Amygdala (tissue), 56 donors: ENCODE measurements at places on chromosomes 16 and 17.

DNA sequence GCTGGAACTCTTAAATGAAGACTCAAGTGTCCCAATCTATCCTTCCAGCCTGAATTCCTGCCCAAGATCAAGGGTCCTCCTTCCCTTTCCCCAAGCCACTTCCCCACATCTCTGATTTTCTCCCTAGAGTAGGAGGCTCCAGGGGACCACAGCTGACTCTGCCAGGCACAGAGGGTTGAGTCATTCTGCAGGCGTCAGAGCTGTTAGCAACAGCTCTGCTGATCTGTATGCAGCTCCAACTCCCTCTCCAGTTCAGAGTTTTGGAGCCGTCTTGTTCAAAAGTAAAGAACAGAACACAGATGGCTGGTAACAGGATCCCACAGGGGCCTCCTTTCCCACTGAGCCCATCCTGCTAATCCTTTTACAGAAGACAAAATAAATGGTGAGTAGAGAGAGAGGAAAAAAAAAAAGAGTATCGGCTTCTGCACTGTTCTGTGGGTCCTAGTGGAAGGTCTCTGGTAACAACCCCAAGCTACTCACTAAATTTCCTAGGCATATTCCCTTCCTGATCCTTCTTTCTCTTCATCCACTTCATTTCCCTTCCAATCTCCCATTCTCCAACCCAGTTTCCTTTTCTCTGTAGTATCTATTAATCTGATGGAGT is 13.4 kb upstream of the TAOK1 start:
- DNase-seq, result peak; percentile 83

DNA sequence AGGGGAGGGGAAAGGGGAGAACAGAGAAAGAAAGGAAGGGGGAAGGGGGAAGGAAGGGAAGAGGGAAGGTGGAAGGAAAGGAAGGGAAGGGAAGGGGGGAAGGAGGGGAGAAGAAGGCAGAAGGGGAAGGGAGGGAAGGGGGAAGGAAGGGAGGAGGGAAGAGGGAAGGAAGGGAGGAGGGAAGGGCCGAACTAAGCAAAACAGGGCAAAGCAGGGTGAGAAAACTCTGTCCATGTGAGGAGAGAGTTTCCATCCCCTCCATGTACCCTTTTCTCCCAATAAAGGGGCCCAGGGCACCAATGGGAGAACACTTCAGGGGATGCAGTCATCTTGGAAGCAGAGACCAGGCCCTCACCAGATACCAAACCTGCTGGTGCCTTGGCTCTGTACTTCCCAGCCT is 256.8 kb upstream of the CDH5 start:
- DNase-seq, result no peak

DNA sequence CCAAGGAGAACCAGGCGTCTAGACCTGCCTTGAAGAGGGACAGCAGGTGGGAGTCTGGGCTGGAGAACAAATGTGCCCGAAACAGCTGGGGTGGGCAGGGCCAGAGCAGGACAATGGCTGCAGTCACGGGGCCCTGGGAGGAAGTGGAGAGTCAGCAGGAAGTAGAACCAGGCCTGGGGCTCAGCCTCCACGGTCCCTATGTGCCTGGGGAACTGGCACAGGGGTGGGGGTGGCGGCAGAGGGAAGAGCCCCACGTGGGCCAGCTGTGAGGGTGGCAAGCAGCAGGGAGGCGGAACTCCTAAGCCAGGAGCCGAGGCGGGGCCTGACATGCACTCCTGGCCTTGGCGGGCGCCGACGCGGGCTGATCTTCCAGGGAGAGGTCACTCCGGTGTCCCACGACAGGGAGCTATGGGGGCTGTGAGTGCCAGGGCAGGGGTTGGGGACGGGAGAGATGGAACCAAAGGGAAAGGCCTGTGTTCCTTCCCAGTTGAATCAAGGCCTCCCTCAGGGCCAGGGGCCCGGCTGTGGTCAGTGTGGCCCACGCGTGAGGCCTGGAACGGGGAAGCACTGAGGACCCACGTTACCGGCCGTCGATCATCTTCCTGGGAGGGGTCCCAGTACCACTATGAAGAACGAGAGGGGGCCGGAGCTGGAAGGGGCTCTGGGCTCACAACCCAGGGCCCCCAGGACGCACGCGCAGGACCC is 42.7 kb downstream of the TIMM22 start:
- peak; percentile 73 for DNase-seq

DNA sequence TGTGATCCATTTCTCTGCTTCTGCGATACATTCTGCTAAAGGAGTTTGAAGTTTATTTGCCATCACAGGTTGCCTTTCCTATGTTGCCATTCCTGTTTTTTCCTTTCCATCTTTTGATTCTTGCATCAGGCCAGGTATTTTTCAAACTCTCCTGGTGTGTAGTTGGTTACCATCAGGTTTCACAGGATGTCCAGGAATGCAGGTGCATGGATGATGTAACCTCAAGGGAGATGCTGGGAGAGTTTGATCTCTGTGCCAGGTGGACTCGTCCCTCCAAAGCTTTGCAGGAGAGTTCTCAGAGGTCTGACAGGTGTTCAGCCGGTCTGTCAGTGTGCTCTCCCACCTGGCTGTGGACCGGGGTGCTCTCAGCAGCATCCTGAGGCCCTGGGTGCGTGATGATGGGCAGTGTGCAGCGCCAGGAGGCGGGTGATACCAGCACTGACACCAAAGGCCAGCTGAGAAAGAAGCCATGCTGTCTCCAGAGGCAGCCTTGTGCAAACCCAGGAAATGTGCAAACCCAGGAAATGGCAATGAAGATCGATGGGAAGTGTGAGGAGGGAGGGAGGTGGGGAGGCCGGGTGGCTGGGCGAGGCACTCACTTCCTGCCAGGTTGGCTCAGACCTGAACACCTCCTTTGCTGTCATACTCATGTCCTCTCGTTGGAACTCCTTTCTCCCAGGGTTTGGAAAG is 1.7 kb downstream of the ATP2C2 start:
- no peak for DNase-seq

- DNase-seq, result no peak
Observed at GRCh38 chr17:81432941-81433340, 37.7 kb downstream of the BAHCC1 start.

GRCh38 chr17:57221366-57222350 is 34.7 kb upstream of the MSI2 start:
- no peak for DNase-seq

DNA sequence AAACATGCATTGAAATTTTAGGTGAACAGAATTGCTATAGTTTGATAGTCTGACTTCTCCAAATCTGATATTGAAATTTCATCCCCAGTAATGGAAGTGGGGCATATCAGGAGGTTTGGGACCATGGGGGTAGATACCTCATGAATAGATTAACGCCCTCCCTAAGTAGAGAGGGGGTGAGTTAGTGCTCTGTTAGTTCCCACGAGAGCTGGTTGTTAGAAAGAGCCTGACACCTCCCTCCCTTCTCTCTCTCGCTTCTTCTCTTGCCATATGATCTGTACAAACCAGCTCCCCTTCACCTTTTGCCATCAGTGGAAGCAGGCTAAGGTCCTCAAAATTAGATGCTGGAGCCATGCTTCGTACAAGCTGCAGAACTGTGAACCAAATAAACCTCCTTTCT is 78.8 kb downstream of the BRIP1 start:
- DNase-seq, result no peak

DNA sequence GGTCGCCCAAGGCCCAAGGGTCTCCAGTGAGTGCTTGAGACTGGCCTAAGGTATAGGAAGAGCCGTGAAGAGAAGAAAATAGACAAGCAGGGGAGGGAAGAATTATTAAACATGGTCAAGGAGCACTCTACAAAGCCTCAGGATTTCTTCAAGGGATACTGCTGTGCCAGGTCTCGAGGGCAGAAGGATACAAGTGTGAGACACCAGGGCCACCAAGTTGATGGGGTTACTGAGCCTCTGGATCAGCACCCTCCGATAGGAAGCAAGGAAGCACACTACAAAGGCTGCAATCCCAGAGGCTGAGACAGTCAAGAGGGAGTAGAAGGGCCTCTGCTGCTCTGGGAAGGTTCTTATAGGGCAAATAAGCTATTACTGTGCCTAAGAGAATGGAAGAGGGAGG is 6.5 kb downstream of the SUPT4H1 start:
- no peak for DNase-seq

GRCh38 chr16:23950898-23951297 is 115.1 kb downstream of the PRKCB start:
- no peak for DNase-seq

GRCh38 chr17:56909742-56910508 is 3.9 kb downstream of the TRIM25 start:
- DNase-seq, result no peak

- no peak for DNase-seq
Observed at GRCh38 chr16:53666786-53667415, 36.8 kb downstream of the RPGRIP1L start.

- DNase-seq, result no peak
Observed at GRCh38 chr17:41338961-41339485, 11.6 kb downstream of the KRT33A start.

- no peak for DNase-seq
Observed at GRCh38 chr17:59149841-59150511, 5.0 kb downstream of the SKA2 start.

DNA sequence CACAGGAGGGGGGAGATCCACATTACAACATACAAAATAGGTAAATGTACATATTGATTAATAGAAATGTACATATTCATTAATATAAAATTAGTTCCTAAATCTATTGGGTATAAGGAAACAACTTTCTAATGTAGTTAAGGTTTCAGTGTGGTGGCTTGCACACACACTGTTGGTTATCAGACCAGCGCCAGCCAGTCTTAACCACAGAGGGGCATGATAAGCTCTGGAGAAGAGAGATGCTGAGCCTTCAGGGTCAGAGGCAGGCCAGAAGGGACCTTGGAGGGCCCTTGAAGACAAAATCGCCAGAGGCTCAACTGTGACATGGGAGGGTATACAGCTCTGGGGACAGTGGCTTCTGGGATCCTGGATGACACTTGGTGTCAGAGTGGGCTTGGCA is 10.9 kb upstream of the ZFP90 start:
- DNase-seq, result no peak

- DNase-seq, result no peak
Observed at GRCh38 chr17:81118308-81119221, 46.7 kb upstream of the PVALEF start.

DNA sequence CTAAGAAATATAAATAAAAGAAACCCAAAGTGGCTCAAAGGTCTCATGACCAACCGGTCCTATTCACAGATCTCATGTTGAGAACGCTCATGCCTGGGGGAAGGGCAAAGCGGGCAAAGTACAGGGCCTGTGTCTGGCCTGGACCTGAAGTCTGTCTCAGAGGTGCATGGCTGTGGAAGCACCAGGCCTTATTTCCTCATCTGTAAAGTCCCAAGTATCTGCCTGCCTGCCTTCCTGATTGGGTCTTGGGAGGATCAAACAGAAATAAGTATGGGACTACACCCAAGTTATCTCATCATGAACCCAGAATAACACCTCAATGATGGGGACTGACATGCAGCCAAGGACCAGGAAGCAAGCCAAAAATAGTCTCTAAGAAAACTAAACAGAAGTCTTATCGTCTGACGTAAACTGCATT is 14.2 kb downstream of the AXIN2 start:
- DNase-seq, result no peak

- DNase-seq, result no peak
Observed at GRCh38 chr17:72474243-72474642, 353.4 kb downstream of the SOX9 start.

GRCh38 chr17:44216694-44217093 is 2.8 kb downstream of the UBTF start:
- no peak for DNase-seq

GRCh38 chr16:17365591-17366298 is 105.0 kb downstream of the XYLT1 start:
- DNase-seq, result no peak

DNA sequence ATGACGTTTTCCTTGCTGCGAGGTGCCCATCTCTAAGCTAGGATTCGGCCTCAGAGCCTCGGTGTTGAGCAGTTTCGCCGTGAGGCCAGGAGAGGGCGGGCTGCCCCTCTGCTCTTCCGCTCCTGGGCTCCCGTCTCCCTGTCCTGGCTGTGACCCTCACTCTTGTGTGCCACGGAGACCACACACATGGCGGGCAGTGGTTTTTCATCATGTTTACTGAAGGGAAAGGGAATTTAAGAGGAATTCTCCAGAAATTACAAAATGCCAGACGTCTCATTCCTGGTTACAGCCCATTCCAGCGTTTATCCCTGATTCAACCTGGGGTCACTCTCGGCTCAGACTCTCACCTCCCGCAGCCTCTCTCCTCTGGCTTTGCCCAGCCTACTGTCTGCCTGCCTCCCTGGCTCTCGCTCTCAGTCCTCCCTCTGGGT is 96.8 kb upstream of the ELAC2 start:
- no peak for DNase-seq

DNA sequence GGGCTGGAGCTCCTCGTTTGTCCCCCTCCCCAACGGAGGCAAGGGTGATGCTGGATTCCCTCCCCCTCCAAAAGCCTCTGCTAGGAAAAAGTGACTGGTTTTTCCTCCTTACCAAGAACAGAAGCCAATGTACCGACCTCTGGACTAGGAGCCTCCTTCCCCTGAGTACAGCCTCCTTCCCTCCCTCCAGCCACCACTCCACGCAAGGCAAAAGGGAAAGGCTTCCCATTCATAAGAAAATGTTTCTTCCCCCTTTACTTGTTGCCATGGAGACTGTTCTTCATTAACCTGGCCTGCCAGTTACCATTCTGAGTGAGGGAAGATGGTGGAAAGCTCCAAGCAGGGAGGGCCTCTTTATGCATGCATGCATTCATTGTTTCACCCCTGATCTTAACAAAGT is 4.3 kb upstream of the PIMREG start:
- DNase-seq, result no peak

- no peak for DNase-seq
Observed at GRCh38 chr17:2059547-2060384, 4.9 kb downstream of the HIC1 start.

DNA sequence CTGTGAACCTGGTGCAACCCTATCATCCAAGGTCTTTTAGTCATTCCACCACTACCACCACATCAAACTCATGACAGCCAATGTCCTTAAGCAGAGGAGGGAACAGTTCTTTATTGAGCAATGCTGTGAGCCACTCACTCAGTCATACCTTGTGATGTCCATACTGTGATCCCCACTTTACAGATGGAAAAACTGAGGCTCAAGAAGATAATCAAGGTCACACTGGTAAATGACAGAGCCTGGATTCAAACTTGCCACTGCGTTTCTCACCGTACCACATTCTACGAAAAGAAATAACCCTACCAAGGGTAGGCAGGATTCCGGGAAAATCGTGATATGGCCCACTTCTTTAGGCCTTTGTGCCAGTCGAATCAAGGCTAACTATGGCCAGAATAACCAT is 172.6 kb downstream of the CCT6B start:
- no peak for DNase-seq

DNA sequence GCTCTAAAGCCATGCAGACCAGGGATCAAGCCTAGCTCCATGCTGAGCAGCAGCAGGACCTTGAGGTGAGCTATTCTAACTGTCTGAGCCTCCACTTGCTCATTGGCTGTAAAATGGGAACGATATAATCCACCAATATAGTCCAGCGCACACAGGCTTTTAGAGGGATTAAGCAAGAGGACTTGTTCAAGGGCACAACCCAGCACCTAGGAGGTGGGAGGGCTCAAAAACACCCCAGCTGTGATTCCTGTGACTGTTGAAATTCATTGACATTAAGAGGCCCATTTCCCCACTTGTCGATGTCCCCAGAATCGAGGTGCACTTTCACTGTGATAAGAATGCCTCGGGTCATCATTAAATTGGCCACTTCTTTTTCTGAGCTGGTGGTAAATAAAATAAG is 4.1 kb downstream of the USH1G start:
- no peak for DNase-seq

GRCh38 chr16:12341966-12342365 is 365.4 kb downstream of the SNX29 start:
- DNase-seq, result no peak
